Stimulated activated CD4-positive, alpha-beta T cell treated with anti-CD3 and anti-CD28 coated beads, Interleukin-12 subunit alpha, Interleukin-12 subunit beta, amount 100 ng/mL, for 24 hours (primary cell): ENCODE measurements at places on chromosomes 12 and 14.

DNA sequence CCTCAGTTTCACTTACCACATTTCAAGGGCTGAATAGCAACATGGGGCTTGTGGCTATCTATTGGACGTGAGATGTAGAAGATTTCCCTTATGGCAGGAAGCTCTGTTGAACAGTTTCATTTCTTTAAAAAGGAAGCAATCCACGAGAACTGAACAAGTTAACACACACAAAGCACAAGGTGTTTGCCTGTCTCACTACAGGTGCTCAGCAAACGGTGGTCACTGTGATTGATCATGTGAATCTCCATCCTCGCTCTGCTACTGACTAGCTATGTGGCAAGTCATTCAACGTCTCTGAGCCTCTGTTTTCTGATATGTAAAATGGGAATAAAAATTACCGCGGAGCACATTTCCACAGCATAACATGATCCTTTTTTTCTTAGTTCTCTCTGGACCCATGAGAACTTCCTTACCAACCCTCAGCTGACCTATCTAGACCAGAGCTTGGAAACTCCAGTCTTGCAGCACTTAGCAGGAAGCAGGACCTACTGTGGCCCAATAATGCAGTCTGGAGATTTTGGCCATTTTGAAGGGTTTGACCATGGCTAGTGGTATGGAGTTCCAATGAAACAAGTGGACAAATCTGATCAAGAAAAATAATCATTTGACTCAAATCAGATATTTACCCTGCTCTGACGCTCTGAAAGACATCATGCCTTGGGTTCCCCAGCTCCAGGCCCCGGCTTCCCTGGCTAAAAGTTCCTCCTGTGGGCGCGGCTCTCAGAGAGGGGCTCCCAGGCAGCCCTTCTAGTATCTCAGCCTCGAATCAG, 278.8 kb downstream of the ZFP36L1 start:
- DNase-seq, result no peak

DNA sequence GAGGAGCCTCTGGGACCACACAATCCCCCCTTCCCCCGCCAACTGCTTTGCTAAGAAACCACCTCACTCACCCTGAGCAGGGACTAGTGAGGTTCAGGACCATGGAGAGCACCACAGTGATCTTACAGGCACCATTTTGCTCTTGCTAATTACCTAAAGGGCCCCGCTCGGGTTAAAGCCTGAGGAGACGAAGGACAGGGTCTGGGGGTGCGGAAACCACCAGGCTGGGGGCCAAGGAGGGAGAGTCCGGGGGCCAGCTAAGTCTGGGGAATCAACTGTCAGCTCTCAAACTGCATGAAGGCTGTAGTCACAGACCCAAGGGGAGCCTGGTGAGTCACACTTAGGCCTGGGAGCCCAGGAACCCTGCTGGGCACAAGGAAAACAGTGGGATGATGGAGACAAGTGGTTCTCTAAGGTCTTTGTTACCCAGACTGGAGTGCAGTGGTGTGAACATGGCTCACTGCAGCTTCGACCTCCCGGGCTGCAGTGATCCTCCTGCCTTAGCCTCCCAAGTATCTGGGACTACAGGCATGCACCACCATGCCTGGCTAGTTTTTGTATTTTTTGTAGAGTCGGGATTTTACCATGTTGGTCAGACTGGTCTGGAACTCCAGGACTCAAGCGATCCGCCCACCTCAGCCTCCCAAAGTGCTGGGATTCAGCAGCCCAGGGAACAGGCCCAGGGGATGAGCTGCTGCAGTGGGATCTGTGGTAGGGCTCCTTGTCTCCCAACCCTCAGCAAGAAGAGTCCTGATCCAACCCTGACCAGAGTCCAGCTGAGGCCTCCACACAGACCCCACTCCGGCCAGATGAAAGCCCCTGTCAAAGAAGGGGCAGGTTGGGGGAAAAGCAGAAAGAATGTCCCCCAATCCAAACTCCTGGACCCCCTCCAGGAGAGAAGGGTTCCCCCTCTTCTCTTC, 98.8 kb downstream of the CALM1 start:
- no peak for DNase-seq

DNA sequence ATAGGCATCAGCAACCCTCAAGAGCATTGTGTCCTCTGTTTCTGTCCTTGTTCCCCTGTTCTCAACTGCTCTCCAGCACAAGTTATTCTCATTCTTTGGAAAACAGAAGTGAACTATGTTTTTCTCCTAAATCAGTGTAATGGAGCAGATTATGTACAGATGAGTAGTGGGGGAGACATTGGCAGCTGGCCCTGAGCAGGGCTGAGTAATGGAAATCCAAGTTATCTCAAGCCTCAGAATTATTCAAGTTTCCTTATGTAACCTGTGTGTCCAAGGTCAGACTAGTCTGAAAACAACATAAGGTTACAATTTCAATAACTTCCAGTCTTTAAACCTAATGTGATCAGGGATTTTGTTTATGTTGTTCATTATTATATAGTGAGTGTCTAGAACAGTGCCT, 116.1 kb upstream of the FUT8 start:
- DNase-seq, result no peak

GRCh38 chr14:70842851-70843462, 33.6 kb upstream of the MAP3K9 start:
- DNase-seq, result no peak

DNA sequence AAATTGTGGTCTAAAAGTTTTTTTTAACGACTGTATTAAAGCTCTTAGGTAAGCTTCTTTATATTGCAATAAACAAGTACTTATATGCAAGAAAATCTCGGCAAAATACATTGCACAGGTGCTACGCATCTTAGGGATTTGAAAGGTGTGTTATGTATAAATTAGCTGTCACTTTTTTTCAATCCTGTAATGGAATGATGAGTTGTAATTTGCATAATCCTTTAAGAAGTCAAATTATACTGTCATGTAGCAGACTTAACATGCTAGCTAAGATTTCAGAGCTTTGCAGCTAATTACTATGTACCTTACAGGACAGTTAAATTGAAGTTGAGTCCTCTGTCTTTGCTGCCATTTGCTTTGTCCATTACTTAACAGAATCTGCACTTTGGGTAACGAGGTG, 117.5 kb downstream of the NPAS3 start:
- DNase-seq, result no peak

GRCh38 chr12:130651188-130651959, 64.7 kb downstream of the RIMBP2 start:
- no peak for DNase-seq
